CD4-positive, alpha-beta T cell treated with Interleukin-21 for 1 hour (primary cell): ENCODE measurements at places on chromosomes 11 and 22.

- DNase-seq: no peak
These were observed 176.9 kb downstream of the IGLL1 start for GRCh38 chr22:23403152-23403719.

- no peak for DNase-seq
These were observed 65.6 kb downstream of the CCDC81 start for GRCh38 chr11:86440305-86440716.

- DNase-seq: no peak
These were observed 18.4 kb downstream of the DKK3 start for GRCh38 chr11:11989774-11990744.

DNA sequence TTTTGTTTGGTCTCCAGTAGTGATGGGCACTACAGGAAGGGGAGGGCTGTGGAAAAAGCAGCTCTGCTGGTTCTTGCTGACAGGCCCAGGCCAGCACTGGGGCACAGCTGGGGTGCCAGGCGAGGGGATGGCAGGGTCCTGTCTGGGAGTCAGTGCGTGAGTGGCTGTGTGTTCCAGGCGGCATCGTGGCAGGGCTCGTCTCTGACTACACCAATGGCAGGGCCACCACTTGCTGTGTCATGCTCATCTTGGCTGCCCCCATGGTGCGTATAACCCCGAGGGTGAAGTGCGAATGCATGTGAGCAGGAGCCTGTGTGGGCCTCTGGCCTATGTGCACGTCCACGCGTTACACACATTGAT lies 20.9 kb downstream of the SLC37A2 start:
- no peak for DNase-seq

DNA sequence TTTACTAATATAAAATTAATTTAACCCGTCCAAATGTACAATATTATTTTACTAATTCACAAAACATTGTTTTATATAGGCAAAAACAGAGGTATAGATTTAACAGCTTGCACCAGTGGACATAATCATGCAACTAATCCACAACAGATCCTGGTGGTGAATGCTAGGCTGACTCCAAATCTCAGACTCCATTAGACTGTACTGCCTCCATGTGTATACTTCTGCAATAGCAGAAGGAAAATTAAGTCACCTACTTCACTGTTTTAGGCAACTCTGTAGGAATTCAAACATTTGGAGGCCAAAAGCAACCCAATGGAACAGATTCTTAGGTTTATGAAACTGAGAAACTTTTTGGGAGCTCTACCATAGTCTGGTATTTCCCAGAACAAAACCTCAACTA lies 30.0 kb upstream of the RAB39A start:
- DNase-seq: peak; percentile 40

- DNase-seq: no peak
These were observed 6.2 kb upstream of the CDK2AP2 start for GRCh38 chr11:67514116-67514515.

- no peak for DNase-seq
These were observed 471 bp upstream of the CEP126 start for GRCh38 chr11:101914341-101914737.

DNA sequence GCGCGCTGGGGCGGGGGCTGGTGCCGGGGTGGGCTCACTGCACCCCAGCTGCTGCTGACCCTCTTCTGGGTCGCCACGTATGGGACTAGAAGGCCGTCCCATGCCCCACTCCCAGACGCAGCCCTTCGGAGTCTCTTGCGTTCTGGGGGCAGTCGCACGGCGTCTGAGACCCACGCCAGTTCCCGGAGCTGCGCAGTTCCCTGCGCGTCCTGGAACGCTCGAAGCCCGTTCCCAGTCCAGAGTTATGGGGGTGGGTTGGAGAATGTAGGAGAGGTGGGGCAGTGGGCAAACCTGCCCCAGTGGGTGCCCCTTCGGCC lies 375 bp downstream of the LAYN start:
- DNase-seq: no peak

GRCh38 chr11:92782806-92783205 lies 186.6 kb upstream of the MTNR1B start:
- no peak for DNase-seq

- DNase-seq: no peak
These were observed 34.5 kb downstream of the GLB1L2 start for GRCh38 chr11:134366254-134366653.

DNA sequence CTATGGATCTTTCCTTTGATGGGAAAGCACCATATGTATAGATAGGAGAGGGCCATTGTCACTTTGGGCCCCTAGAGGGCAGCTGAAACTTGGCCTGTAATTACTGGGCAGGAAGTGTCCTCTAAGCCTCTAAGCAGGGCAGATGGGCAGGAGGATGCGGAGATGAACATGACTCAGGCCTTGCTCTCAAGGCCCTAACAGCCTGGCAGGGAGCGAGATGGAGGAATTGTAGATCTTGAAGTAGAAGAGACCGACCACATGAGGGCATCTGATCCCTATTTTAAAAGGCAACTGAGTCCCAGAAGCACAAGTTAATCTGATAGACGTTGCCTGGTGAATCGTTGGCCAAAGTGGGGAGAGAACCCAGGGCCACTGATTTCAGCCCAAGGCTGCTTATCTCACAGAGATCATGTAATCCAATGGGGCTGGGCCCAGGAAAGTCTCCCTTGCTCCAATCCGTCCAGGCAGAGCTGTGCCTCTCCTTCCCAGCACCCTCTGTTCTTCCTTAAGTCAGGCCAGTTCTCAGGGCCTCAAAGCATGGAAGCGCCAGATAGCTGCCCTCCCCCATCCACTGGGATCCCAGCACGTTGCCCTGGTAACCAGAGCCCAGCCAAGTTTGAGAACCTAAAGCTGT lies 2.5 kb upstream of the SEPTIN3 start:
- DNase-seq: peak; percentile 69

DNA sequence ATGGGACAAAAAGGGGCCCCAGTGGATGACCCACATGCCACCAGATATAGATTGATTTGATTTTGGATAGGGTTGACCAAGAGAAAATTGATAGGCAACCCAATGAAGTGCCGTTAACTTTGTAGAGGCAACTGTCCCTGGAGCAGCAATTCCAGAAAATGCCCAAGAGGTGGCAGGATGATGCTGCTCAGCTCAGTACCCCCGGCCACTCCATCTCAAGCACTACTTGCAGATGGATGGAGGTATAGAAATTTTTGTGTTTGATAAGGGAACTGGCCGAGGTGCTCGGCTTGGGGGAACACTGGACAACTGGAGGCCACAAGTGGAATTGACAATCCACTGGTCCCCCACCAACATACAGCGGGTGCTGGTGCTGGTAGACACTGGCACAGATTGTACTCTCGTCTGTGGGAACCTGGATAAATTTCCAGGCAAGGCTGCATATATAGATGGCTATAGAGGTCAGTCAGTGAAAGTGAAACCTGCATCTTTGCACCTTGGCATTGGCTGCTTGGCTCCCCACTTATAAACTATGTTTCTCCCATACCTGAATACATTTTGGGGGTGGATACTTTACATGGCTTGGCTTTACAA lies 86.3 kb downstream of the CCDC83 start:
- peak; percentile 27 for DNase-seq

GRCh38 chr11:20450829-20451228 lies 63.3 kb downstream of the PRMT3 start:
- DNase-seq: no peak

GRCh38 chr11:115244758-115245157 lies 259.5 kb downstream of the CADM1 start:
- DNase-seq: no peak

GRCh38 chr11:116374085-116374484 lies 398.7 kb downstream of the BUD13 start:
- DNase-seq: no peak

GRCh38 chr11:132187386-132187785 lies 817.0 kb downstream of the NTM start:
- DNase-seq: no peak

DNA sequence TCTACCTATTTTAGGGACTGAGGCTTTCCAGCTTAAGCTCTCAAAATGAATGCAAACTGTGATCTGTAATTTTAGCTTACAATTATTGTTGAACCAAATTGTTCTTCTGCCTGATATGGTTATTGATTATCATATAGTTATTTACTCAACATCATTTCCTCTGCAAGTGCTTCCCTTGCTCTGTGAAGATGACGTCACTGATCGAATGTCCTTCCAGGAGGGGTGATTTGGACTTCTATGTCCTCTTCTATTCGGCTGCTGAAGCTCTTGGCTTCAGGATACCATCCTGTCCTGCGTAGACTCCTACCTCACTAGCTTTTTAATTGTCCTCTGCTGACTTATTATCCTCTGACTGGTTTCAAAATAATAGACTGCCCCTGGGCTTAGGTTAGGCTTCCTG lies 137.4 kb upstream of the LARGE1 start:
- no peak for DNase-seq
